ENCODE measurements at places on chromosomes 6 and 20.

DNA sequence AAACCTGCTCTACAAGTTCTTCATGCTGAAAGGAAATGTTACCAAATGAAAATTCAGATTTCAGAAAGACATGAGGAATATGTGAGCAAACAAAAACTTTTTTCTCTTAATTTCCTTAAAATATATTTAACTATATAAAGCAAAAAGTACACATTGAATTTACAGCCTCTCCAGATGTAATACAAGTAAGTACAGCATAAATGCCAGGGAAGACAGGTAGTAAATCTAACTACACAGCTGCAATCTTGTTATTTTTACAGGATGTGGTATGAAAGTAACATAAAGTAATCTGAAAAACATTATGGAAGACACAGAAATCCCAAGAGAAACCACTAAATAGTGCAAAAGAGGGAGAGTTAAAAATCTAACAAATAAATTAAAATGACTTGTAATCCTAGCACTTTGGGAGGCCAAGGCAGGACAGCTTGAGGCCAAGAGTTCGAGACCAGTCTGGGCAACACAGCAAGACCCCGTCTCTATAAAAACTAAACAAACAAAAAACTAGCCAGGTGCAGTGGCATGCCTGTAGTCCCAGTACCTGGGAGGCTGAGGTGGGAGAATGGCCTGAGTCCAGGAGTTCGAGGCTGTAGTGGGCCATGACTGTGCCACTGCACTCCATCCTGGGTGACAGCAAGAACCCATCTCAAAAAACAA, 50.7 kb downstream of the FAM8A1 start:
- DNase-seq = no peak

- no peak for DNase-seq
Measured at GRCh38 chr6:7138046-7138531, 30.3 kb downstream of the RREB1 start.

DNA sequence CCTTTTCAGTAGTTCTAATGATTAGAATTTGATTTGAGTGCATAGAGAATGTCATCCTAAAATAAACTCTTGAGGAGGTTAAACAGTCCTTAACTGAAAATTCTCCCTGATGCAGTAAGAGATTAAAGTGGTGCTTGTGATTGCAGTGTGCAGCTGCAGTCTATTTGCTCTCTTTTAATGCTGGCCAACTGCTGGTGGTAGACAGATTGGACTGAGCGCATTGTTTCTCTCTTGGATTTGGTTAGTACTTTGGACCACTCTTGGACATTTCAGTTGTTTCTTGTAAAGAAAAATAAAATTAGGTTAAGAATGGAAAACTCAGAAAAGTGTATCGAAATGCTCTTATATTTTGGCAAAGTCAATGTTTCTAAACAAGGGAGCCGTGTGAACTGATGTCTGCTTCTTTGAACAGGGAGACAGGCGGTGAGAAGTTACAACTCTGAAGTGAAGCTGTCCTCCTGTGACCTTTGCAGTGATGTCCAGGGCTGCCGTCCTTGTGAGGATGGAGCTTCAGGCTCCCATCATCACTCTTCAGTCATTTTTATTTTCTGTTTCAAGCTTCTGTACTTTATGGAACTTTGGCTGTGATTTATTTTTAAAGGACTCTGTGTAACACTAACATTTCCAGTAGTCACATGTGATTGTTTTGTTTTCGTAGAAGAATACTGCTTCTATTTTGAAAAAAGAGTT, 127.2 kb downstream of the CD109 start:
- no peak for DNase-seq

DNA sequence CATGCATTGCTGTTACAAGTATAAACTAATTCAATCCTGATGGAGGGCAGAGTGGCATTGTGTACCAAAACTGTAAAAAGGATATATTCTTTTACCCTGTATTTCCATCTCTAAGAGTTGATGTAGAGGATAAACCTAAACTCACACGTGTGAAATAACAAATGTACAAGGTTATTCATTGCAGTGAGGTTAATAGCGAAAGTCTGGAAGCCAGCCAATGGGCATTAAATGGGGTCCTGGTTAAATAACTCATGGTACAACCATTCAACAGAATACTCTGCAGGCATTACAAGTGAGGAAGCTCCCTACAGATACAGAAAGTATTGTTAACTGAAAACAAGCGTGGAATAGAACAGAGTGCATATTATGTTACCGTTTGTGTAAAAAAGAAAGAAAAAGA, 56.9 kb downstream of the BCAS1 start:
- no peak for DNase-seq

DNA sequence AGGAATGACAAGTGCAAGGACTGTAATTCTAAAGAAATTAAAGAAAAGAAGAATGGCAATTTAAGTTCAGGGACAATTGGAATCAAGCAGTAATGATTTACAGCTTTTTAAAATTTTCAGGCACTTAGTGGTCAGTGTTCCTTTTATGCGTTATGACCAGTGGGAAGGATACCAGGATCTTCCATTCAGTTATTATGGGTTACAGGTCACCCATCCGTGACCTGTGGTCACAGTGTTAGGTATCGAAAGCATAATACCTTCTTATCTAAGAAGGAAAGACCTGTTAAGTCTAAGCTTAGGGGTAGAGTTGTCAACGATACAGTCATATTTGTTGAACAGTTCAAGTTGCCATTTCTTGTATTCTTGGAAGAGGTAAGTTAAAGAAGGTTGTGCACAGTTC, 253.8 kb downstream of the LAMA2 start:
- no peak for DNase-seq

GRCh38 chr20:19934792-19935491, 82.2 kb upstream of the NAA20 start:
- no peak for DNase-seq

- no peak for DNase-seq
Measured at GRCh38 chr20:54284928-54285704, 77.2 kb downstream of the PFDN4 start.

GRCh38 chr6:138250513-138251247, 32.4 kb upstream of the PBOV1 start:
- DNase-seq = no peak

GRCh38 chr6:166655251-166655650, 28.2 kb upstream of the RPS6KA2 start:
- DNase-seq = no peak

- DNase-seq = no peak
Measured at GRCh38 chr6:13272131-13273046, 55.9 kb downstream of the TBC1D7 start.

GRCh38 chr6:141735126-141735525, 397.6 kb upstream of the GJE1 start:
- DNase-seq = no peak

DNA sequence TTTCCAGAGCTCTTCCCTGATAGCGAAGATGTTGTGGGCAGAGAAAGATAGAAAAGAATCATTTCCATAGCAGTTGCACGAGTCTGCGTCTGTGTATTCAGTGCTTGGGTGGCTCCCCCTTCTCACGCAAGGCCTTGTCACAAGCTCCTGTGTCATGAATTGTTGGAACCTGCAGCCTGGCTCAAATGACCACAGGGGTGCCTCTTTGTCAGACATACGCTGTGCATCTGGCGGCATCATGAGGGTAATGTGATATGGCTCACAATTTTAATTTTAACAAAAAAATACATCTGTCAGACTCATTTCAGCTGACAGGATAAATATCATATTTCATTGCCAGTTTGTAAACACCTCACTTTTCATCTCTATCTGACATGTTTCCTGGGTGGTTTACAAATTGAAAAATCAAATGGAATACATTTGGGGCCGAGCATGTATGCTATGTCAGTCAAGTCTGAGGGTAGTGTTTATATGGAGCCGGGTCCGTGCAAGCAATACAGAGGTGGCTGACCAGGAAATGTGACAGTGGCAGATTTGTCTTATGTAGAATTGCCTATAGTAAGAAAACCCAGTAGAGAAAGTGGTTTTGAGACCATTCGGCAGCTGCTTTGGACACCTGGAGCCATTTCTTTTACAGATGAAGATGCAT, 90.9 kb downstream of the CAP2 start:
- DNase-seq = peak; percentile 57

DNA sequence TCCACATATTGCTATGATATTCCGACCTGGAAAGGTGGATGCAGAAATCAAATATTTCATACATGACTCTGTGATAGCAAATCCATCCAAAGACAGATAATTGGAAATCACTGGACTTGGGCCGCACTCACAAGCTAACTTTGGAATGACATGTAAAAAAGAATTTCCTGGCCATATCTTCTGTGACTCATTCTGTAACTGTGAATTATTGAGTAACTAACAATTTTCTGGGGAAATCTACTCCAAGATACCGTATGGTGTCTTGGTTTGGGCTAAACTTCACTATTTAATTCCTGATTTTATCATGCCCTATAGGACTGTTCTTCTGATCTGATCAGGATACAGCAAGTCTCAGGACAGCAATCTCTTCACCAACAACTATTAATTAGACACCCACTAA, 92.7 kb upstream of the LY86 start:
- no peak for DNase-seq

- no peak for DNase-seq
Measured at GRCh38 chr6:98633886-98634285, 200.5 kb upstream of the POU3F2 start.

GRCh38 chr6:91358986-91359385, 772.1 kb upstream of the MAP3K7 start:
- no peak for DNase-seq

DNA sequence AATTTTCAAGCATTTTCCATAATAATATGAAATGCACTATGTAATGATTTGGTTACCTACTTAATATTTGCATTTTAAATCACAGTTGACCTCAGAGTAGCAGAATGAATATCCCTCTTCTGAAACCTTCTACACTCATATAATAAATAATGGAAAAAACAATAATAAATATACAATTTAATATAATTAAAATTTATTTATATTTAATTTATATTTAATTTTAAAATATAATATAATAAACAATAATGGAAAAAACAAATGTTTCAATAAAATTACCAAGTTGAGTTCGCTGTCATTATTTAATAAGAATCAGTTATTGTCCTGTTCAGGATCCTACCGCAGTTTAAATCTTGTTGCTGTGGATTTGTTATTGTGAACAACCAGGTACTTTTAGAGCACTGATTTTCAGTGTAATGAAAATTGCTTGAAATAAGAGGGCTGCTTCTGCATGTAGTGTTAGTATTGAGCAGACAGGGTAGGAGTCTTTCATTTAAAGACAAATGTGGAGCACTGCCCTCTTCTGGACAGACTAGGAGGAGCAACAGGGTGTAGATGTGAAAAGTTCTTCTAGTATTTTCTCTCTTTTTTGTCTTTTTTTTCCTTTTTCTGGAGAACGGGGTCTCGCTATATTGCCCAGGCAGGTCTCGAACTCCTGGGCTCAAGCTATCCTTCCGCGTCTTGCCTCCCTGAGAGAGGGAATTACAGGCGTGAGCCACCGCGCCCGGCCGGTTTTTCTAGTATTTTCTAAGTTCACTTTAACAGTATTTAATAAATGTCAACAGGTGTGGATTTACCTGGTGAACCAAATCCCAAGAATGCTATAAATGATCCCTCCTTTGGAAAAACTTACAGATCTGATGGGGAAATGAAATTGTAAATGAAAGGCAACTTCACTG, 13.6 kb downstream of the TRAPPC3L start:
- DNase-seq = no peak

DNA sequence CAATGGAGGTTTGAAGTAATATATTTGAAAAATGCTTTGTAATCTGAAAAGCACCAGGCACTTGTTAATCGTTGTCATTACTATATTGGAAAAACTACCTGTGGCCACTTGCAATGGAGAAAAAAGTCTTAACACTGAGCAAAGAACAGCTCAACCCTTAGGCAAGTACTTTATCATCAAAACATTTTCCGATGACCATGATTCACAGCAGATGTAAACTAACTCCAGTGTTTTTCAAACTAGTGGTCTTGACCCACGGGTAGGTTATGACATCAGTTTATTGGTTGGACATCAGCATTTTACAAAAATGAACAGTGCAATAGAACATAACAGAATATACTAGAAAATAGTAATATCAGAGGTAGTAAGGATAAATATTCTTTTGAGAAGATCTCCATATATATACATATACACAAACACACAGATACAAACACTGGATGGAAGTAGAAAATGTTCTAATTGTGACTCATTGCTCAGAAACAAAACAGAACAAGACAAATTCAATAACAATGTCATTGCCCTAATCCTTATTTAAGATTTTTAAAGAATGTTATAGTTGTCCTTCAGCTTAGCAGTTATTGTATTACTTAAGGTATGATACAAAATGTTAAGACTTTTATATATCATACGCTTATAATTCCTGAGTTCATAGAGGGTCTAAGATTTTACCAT, 123.0 kb downstream of the PLCB1 start:
- no peak for DNase-seq

All from spinal cord (tissue), 10 donors.